Peyer's patch (tissue), 4 donors: ENCODE measurements at places on chromosomes 1 and 21.

- no peak for DNase-seq
Measured at GRCh38 chr1:67721650-67722291, 36.8 kb downstream of the GADD45A start.

DNA sequence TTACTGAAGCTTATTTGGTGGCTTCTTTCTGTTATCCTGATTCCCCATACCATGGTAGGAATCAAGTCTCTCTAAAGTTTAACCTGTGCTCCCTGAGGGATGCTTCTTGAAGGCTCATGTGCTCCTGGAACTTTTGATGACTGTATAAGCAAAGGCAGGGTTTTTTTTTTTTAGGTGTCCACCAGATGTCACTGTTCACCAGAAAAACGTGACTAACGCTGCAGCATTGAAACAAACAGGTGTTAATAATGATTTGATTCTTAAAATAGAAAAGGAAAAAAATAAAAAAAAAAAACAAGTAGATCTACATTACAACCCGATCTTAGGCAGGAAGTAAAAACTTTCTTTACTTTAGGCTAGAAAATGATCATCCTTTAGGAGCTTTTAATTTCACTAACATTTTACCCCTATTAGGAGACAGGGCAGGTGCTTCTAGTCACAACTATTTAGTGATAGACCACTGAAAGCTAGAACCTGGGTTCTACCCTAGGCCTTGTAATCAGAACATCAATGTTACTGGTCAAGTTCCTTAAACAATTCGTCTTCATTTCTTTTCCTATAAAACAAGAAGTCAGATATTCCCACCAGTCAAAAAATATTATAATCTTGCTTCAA, 223.0 kb downstream of the PLA2G4A start:
- no peak for DNase-seq

DNA sequence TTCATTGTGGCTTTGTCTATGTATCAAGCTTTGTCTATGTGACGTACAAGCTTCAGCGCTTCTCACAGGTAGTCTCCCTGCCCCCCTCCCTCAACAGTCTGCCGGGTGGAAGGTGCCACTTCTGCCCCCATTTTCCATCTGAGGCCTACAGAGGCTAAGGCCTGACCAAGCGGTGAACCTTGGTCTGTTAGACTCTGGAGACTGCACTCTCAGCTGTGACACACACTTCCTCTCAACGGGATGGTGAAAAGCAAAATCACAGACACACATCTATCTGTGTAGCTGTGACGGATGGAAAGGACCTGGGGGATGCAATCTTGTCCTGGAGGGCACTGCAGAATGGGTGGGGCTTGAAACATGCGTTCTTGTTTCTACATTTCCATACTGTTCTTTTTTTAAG, 152.9 kb upstream of the EDN2 start:
- no peak for DNase-seq

- no peak for DNase-seq
Measured at GRCh38 chr1:234214129-234214910, 158.9 kb upstream of the COA6 start.

DNA sequence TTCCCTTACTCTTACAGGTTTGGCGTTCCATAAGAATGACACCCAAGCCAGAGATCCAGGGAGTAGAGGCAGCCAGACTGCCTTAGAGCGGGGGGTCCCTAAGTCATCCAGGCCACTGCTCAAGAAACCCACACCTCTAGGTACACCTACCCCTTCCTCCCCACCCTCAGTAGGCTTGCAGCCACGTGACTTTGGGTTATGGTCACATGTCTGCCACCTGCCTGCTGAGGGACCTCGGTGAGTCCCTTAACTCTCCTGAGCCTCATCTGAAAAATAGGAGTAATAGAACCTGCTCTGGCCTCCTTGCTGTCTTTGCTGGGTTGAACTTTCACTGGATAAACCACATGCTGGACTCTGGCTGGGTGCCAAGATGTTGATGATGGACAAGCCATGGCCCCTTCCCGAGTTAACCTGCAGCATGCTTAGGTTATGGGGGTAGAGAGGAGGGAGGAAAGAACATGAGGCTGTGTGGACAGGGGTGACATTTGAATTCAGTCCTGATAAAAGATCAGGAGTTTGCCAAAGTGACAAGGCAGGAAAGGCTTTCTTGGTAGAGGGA, 4.5 kb downstream of the RPS6KA1 start:
- DNase-seq = no peak

DNA sequence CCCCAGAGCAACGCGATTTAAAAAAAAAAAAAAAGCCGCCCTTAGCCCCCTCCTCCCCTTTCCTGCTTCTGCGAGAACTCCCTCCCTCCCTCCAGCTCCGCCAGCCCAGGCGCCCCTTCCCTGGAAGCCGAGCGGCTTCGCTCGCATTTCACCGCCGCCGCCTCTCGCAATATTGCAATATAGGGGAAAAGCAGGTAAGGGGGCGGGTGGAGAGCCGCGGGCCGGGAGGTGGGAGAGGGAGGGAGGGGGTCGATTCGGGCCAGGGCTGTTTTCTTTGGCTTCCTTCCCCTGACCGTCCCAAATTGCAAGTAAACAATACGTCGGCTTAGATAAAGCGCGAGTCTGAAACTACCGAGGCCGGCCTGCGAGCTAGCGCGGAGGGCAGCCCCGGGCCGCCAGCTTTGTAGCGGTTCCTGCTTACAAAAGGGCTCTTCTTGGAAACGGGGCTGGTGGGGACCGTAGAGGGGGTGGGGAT, 408 bp downstream of the LMO4 start:
- peak; percentile 39 for DNase-seq

GRCh38 chr1:20660847-20661206, 342 bp downstream of the DDOST start:
- DNase-seq = no peak

DNA sequence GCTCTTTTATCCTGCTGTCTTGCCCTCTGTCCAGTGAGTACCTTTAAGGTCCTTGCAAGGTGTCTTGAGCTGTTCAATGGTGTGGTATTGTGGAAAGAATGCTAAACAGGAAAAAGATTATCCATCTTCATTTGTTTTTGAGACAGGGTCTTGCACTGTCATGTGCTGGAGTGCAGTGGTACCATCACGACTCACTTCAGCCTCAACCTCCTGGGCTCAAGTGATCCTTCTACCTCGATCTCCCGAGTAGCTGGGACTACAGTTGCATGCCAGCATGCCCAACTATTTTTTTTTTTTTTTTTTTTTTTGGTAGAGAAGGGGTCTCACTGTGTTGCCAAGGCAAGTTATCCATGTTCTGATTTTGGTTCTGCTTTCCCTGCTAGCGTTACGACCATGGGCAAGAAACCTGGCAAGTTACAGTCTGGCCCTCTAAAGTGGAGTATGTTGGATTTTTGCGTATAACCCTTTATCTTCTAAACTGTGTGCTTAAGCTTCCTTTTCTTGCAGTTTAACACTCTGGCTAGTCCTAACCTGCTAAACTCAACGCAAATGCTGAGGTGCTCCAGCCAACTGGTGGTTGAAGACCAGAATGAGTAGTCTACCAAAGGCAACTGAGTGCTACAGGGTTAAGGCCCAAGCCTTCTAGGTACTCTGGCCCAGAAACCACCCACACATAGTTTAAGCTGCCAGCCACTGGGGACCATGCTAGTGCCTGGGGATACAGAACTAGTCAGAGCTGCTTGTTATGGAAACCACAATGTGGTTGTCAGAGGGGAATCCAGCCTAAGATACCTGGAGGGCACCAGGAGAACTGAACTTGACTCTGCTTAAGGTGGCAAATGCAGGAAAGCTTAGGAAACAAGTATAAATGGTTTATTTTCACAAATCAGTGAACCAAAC, 7.9 kb downstream of the RPL11 start:
- no peak for DNase-seq

DNA sequence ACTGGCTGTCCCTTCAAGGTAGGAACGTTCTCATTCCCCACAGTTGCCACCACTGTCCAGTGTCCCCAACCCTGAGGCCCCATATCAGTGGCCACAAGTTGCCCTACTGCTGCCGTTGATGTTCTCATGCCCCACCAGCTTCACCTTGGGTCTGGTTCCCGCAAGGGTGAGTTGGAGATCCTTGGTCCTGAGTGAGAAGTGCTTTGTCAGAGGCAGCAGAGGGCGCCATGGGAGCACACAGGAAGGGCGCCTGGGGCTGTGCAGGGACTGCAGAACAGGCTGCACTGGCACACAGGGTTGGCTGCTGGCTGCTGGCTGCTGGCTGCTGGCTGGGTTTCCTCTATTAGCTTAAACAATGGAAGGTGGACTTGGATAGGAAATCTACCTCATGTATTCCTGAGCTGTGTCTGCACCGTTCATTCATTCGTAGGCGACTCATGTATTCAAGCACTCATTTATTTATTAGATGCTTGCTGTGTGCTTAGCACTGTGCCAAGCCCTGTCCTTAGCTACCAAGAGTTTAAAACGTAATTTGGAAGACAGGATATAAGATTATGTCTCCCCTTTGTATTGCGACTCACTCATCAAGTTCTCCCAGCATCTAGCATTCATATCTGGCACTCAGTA, 2.1 kb upstream of the S100A9 start:
- peak; percentile 62 for DNase-seq

- no peak for DNase-seq
Measured at GRCh38 chr1:227127891-227128290, 187.8 kb downstream of the COQ8A start.

DNA sequence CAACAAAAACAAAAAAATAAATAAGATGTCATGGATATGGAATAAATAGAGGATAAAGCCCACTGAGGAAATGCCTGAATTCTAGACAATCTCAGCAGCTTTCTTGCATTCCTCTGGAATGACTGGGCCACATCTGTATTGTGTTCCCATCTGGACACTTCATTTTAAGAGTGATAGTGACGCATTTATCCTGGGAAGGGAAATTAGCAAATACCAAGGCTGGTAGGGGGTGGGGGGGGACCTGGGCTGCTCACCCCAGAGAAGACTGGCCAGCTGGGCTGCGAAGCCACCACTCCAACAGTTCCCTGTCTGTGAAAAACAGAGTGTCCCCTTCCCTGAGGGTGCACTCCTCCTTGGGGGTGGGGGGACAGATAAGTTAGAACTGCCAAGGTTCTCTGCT, 106.3 kb downstream of the HIVEP3 start:
- DNase-seq = no peak

GRCh38 chr1:116690849-116691406, 23.4 kb upstream of the IGSF3 start:
- no peak for DNase-seq

- DNase-seq = no peak
Measured at GRCh38 chr1:151334822-151335221, 7.6 kb upstream of the PI4KB start.

DNA sequence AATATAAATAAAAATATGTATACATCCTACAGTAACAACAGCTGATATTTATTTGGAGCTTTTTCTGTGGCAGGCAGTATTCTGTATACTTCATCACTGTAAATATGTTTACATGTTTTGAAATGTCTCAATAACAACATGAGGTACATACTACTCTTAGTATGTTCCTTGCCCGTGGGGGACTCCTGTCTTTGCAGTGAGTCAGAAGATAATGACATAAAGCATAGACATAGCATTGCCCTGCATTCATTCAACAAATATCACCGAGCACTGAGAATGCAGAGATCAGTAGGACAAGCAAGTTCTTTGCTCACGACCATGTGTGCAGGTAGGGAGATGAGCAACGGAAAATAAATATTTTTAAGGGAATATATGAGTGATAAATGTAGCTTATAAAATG, 246.5 kb downstream of the LTN1 start:
- DNase-seq = no peak

DNA sequence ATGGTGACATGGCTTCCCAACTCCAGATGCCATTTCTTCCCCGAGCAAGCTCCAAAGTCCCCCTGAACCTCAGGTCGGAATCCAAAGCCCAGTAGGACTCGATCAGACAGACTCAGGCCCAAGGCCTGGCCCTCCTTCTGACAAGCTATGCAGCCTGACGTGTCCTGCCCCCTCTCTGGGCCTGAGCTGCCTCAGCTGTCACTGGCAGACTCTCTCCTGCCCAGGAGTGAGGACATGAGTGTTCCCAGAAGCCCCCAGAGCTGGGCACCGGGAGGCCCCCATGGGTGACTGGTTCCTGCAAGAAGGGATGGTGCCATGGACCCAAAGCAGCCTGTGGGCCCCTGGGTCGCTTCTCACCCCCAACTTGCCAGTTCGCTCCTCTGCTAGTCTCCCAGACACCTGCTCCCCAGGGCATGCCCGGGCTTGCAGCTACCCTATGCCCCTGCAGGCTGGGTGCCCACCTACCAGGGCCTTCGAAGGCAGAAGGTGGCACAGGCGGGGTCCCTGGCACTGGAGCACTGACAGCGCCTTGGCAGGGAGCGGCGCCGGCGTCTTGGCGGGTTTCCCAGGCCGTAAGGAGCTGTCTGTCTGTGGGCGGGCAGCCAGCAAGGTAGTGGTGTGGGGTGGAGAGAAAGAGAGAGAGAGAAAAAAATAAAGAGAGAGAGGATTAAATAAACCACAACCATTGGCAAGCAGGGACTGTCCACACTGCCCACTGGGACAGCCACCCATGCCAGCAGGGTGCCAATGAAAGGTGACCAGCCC, 2.3 kb downstream of the EDN2 start:
- DNase-seq = no peak

DNA sequence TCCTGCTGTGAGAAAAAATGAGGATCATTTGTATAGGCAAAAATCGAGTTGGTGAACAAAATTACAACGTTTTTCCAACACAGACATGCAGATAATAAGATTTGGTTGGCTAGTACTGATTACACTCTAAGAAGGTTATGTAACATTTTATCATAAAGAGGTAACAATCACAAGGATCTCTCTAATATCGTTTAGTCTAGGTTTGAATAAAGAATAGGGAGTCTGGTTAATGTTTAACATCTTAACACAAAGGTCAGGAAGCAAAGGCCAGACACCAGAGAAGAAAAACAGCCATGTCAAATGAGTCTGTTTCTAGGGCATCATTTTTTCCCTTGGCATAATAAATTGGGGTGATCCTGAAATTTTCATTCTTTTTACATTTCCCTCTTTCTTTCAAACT, 207.4 kb upstream of the CHRM3 start:
- DNase-seq = no peak
